Activated CD4-positive, alpha-beta T cell treated with anti-CD3 and anti-CD28 coated beads for 36 hours (primary cell): ENCODE measurements at places on chromosomes 12 and 14. TPM values are rescaled to one million over a fixed set of nuclear protein-coding genes. Genes with fewer than 3 reads are reported as not detected.

Gene KRT73
- 1.9 TPM for total RNA-seq

DNA sequence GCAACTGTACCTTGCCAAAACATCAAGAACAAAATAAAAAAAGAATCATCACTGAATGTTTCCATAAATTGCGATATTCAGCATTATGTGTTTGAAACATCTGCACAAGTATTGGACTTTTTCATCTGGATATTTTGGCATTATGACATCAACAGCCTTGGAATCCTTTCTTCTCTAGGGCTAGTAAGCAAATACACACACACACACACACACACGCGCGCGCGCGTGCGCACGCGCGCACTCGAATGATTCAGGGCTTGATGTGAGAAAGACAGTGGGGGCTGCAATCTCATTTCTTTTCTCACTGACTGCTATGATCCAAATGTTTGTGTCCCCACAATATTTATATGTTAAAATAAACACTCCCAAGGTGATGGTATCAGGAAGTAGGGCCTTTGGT lies 90.0 kb upstream of the SLC38A4 start:
- peaks cover 2% of the 10 kb centered on the region for H3K27me3 ChIP-seq
- no peaks in the 10 kb centered on the region for H3K4me1 ChIP-seq
- H3K27ac ChIP-seq, result no peak overlapping the region
- no peak for DNase-seq
- H3K36me3 ChIP-seq, result no peaks in the 10 kb centered on the region
- no peak overlapping the region for H3K4me3 ChIP-seq

DNA sequence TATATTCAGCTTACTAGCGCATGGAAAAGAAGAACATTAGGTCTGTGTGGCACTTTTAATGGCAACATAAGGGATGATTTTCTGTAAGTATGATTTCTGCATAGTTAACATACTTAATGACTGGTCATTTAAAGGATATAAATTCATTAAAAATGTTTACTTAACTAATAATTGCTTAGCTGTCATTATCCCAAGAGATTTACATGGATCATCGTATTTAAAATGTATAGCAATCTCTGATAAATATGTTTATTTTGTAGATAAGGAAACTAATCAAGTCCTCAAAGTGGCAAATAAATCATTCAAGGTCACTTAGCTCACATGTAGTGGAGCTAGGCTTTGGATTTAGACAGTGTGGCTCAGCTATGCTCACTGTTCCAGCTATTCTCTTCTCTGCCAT lies 158.6 kb downstream of the OTOGL start:
- no peak overlapping the region for H3K4me3 ChIP-seq
- H3K27ac ChIP-seq, result no peak overlapping the region
- peaks cover 6% of the 10 kb centered on the region for H3K27me3 ChIP-seq
- H3K4me1 ChIP-seq, result no peaks in the 10 kb centered on the region

DNA sequence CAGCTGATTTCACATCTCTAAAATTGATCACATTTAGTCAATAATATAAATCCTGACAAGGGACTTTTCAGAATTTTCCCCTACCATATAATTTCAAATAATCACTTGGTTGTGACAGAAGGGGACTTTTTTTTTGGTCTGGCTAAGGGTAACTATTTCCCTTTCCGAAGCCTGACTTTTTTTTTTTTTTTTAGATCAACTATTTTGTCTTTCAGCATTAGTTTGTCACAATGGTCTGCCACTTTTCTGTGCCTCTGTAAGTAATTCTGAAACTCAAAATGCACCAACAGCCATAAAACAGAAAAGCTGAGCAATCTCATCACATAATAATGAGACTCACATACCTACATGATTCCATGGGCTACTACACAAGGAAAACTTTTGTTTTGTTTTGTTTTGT lies 266.4 kb downstream of the SSPN start:
- no peak for DNase-seq
- no peak overlapping the region for H3K27ac ChIP-seq
- no peaks in the 10 kb centered on the region for H3K27me3 ChIP-seq
- no peaks in the 10 kb centered on the region for H3K4me1 ChIP-seq

Gene IFT43
- total RNA-seq, result 10.1 TPM
